ENCODE measurements at places on chromosomes 12 and 14. TPM values are rescaled to one million over a fixed set of nuclear protein-coding genes. Genes with fewer than 3 reads are reported as not detected.

Gene NGB
- polyA plus RNA-seq, result not detected

Gene EIF2B1
- polyA plus RNA-seq, result 73.4 TPM

Gene PIWIL1
- polyA plus RNA-seq, result not detected

Gene DPPA3
- not detected for polyA plus RNA-seq

Gene EXOC3L4
- not detected for polyA plus RNA-seq

Gene ESPL1
- polyA plus RNA-seq, result 0.52 TPM

- DNase-seq, result no peak
These were observed at the start of gene ANKS1B for GRCh38 chr12:99984271-99985128. ANKS1B (minus strand) TSS chr12:99984936; CDS start chr12:99984237, 699 bp downstream.

DNA sequence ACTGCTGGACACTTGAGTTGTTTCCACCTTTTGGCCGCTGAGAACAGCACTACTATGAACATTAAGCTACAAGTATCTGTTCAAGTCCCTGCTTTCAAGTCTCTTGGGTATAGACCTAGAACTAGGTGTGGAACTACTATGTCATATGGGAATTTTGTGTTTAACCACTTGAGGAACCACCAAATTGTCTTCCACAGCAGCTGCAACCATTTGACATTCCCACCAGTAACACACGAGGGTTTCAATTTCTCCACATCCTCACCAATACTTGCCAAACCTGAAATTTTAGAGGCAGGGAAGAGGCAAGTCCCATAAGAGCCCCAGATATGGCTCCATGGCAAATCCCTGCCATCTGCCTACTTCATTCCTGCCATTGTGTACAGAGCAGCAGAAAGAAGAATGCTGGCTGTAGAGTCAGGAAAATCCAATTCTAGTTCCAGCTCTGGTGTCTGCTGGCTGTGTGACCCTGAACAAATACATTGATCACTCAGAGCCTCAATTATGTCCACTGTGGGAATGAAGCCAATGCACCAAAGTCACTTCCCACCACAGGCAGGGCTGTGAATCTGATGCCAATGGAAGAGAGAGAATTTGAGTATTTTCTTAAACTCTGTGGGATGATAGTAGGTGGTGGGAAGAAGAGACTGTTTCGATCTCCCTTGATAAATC, 17.8 kb downstream of the PITPNM2 start:
- no peak for DNase-seq

DNA sequence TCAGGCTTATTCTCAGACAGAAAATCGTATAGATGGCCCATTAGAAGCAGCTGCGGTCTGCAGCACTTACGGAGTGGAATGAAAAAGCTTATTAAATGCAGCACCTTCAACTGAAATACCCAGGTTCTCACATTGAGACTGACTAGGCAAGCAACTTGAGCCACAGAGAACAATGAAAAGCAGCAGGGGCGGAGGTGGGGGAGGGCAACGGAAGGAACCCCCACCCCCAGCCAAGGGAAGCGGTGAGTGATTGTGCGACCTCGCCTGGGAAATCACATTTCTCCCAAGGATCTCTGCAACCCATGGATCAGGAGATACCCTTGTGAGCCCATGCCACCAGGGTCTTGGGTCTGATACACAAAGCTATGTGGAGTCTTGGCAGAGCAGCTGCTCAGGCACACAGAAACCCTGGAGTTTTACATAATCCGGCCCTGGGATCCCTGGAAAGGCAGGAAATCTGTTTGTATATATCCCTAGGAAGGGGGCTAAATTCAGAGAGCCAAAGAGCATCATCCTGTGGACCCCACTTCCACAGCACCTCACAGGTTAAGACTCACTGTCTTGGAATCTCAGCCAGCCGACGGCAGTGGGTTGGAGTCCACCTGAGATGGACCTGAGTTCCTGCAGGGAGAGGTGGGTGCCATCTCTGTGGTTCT, 38.1 kb downstream of the PZP start:
- no peak for DNase-seq

DNA sequence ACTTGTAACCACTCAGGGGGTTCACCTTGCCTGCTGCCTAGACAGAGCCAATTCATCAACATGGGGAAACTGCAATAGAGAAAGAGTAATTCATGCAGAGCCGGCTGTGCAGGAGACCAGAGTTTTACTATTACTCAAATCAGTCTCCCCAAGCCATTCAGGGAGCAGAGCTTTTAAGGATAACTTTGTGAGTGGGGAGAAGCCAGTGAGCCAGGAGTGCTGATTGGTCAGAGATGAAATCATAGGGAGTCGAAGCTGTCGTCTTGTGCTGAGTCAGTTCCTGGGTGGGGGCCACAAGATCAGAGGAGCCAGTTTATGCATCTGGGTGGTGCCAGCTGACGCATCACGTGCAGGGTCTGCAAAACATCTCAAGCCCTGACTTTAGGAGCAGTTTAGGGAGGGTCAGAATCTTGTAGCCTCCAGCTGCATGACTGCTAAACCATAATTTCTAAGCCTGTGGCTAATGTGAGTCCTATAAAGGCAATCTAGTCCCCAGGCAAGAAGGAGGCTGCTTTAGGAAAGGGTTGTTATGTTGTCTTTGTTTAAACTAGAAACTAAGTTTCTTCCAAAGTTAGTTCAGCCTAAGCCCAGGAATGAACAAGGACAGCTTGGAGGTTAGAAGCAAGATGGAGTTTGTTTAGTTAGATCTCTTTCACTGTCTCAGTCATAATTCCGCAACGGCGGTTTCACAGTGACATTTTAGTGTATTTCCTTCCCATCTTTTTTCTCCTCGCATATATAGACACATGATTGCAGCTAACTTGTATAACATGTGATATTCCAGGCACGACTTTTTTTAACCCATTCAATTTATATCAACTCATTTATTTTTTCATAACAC, 68.9 kb upstream of the NCOR2 start:
- DNase-seq, result peak; percentile 93

DNA sequence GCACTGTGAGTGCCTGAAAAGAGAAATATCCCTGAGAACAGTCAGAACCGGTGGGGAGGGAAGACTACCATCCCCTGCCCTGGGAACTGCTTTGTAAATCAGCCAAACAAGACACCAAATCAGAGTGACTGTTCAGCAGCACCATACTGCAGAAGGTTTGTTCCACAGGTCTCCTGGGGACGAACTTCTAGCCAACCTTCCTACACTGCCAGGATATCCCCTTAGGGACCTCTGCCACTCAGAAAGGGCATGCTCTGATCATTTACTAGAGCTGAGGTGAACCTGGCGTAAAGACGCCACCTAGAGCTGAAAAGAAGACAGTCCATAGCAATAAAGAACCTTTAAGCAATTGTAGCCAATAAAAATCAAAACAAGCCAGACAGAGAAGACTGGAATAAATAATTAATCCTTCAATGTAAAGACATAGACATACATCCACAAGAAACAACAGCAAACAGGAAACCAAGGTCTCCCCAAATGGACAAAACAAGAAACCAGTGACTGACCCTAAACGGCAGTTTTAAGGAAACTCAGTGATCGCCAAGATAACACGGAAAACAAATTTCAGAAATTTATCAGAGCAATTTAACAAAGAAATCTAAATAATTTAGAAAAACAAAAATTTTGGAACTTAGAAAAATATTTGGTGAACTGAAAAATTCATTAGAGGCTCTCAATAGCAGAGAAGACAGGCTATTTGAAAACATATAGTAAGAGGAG, 228.1 kb upstream of the AMIGO2 start:
- peak; percentile 57 for DNase-seq

- DNase-seq, result no peak
These were observed 85.1 kb upstream of the NAV3 start for GRCh38 chr12:77745624-77746023.

DNA sequence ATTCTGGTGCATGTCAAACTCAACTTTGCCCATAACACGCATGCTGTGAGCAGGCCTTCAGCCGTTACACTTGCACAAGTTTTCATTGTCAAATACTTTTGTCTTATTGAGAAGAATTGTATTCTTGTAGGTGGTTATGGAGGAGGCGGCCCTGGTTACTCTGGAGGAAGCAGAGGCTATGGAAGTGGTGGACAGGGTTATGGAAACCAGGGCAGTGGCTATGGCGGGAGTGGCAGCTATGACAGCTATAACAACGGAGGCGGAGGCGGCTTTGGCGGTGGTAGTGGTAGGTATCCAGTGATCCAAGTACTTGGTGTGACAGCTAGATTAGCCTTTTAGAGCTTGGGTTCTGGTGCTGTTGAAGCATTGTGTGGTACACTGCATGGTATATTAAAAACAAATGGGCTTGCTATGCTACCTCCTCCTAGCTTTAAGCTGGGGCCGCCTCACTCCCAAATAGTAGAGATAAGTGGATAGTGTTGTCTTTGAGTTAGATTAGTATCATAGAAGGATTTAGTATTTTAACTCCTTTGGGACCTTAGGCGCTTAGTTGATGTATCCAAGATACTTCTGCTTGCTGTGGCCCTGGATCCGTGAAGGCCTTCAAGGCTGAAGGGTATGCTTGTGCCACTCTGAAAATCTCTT, 2.5 kb downstream of the HNRNPA1 start:
- no peak for DNase-seq

DNA sequence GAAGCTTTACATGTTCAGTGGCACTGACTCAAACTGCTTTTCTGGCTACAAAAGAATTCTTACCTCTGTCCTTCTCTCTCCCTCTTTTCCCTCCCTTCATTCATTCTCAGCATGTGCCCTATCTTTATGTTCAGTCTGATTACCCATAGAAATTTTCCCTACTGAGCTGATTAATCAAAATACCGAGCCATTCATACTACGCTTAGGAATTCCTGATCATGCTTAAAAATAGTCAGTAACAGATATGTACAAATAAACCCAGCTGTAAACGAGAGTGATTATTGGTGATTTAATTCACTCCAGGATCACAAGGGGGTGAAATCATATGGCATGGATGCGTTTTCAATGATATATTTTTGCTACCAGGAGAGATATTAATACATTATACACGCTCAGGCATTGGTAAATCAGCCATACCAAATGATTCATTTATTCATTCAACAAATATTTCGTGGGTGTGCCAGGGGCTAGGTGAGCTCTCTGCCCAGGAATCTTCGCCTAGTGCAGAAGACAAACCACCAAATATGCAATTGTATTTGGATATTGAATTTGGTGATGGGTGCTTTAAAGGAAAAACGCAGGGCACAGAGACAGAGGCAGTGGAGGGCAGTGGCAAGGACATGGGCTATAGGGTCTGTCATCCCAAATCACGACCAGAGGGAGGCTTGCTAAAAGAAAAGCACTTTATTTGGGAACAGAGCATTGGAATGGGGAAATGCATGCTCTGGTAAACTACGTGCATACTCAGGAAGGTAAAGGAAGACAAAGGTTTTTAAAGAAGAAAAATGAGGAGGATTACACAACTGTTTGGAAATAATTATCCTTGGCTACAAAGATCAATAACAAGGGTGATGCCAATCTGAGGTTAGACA, 13.9 kb upstream of the VRK1 start:
- no peak for DNase-seq

DNA sequence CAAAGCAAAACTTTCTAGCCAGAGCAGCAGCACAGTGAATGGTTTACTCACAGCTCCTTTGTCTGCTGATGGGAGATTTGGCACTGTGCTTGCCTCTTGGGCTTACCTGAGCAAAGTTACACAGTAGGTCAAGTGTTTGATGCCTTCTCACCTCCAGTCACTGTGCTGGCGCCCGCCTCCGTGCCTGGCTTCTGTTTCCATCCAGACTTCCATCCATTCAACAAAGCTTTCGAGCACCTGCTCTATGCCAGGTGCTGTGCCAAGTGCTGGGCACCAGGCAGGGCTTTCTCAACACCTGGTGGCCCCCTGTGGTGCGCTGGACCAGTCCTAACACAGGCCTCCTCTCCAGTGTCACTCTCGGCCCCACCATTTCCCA, 199.2 kb upstream of the EEA1 start:
- DNase-seq, result no peak

DNA sequence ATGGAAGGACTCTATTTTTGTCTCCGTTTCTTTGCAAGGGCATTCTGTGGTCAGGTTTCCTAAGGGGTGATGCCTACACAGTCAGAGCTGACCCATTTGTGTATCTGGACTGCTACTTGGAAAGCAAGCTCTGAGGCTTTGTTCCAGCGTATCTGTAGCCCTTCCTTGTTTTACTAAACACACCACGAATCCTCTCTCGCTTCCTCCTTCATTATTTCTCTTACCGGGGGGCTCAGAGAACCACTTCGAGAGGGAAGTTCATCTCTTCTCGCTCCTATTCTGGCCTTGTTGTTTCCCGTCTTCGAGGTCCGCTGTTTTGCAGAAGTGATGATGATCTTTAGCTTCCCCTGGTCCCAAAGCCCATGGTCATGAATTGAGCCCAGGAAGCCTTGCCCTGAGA, 164.7 kb downstream of the SSPN start:
- peak; percentile 34 for DNase-seq

DNA sequence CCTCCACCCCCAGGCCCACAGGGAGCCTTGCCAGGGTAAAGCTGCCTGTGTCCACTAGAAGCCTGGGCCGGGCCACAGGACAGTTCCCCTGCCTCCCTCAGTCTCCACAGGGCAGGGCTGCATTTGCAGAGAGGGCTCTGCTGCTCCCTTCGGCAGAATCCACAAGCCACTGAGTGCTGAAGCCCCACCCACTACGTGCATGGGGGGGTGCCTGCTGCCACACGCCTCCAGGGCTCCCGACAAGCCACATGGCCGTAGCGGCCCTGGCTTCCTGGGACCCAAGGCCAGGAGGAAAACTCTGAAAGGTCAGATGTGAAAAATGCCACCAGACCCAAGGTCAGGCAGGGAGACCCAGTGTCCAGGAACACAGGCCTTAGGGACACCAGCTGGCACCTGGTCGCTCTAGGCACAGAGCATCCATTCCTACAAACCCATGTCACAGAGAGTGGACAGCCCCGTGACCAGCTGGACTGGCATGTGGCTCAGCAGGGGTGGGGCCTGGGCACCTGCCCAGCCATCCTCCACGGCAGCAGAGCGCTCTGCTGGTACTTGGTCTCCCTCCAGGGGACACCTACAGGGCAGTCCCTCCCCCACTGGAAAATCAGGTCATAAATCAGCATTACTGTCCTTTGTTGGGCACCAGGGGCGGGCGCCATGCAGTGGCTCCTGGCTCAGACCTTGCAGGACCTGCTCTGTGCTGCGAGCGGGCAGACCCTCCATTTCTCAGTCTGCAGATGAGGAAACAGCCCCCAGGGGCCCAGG, 42.9 kb downstream of the CCDC85C start:
- DNase-seq, result no peak

DNA sequence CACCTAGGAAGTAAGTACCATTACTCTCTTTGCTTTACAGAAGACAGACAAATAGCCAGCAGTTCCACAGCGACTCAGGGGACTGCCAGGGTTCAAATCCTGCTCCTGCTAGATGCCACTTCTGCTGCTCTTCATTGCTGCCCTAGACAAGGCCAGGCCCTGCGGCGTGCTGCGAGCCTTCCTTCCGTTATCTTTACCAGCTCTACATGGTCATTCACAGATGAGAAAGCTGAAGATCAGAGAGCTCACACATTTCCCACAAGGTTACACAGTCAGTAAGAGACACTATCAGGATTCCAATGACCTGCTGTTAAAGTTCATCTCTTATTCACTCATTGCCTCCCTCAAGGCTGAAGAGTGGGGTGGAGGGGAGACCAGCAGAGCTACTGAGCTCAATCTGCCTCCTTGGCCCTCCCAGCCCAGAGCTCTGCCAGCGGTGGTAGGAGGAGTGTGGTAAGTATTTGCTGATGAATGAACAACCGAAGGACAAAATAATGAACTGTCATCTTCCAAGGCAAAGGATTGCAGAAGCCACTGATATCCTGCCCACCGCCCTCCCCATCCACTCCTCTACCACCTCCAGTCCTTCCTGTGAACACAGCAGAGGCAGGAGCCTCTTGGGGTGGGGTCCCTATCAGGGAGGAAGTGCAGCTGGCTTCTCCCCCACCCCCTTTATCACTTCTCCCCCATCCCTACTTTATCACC, 14.6 kb upstream of the HDAC7 start:
- no peak for DNase-seq
